ENCODE measurements at places on chromosomes 1 and 21. TPM values are rescaled to one million over a fixed set of nuclear protein-coding genes. Genes with fewer than 3 reads are reported as not detected.

CACNA1S gene
- not detected for total RNA-seq

RHD gene
- total RNA-seq: not detected

KTI12 gene
- 18.3 TPM for total RNA-seq

MRPL9 gene
- 85.8 TPM for total RNA-seq

C4BPA gene
- 0.52 TPM for total RNA-seq

FCER1G gene
- not detected for total RNA-seq

FNDC5 gene
- total RNA-seq: 0.20 TPM

SELE gene
- not detected for total RNA-seq

CLDN17 gene
- total RNA-seq: not detected

SDHC gene
- 242 TPM for total RNA-seq

REN gene
- not detected for total RNA-seq

ACTN2 gene
- not detected for total RNA-seq

OR2W3 gene
- not detected for total RNA-seq

ZMYND12 gene
- 0.41 TPM for total RNA-seq

TMOD4 gene
- total RNA-seq: not detected

AADACL4 gene
- not detected for total RNA-seq

LCE3D gene
- total RNA-seq: 2.3 TPM

TMEM51 gene
- 28.6 TPM for total RNA-seq

AVPR1B gene
- total RNA-seq: not detected

WDR77 gene
- total RNA-seq: 44.8 TPM

PTGER3 gene
- total RNA-seq: not detected

OR2L3 gene
- not detected for total RNA-seq

COL24A1 gene
- 0.06 TPM for total RNA-seq

OR2AK2 gene
- not detected for total RNA-seq

CORT gene
- total RNA-seq: 0.14 TPM

LRRC40 gene
- 8.4 TPM for total RNA-seq

SLC19A1 gene
- 18.9 TPM for total RNA-seq

DNASE2B gene
- total RNA-seq: not detected

CNR2 gene
- total RNA-seq: not detected

RNF11 gene
- 28.1 TPM for total RNA-seq

AGMAT gene
- total RNA-seq: 7.6 TPM

Measured in A549 treated with Mapracorat at 1 μM for 4 hours (cell line).